ENCODE measurements at places on chromosomes 1 and 21.
A peak's percentile ranks its signal among the peaks of the same experiment; 100 is the strongest.

DNA sequence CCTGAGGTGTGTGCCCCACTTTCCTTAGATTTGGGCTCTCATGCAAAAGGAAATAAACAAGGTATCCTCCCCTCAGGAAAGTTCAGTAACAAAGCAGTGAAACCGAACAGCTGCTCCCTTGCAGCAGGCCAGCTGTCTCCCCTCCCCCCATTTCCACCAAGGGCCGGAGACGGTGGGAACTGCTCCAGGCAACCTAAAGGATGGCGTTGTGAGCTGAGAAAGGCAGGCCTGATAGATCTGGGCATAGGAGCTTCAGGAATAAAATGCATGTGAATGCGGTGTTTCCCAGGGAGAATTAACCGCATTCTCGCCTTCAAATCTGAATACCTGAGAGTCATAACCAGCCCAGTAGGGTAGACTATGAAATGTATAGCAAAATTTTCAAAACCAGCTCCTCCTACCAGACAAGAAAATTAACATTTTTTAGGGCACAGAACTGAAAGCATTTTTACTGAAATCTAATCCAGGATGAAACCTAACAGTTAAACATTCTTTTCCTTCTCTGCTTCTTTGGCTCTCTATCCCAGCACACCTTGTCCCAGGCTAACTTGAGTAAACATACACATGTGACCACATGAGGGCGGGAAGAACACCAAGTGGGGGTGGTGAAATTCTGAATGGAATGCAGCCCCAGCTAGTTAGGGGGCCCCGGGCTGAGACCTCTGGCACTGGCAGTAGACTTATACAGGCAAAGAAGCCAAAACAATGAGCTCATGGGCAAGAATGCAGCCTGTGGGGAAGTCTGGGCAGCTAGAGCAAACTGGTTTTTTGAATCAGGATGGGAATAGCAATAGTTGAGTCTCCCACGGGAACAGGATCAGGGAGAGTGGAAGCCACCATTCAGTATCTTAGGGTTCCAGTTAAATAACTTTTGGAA, 11.5 kb downstream of the MCL1 start:
- DNase-seq = peak; percentile 52

DNA sequence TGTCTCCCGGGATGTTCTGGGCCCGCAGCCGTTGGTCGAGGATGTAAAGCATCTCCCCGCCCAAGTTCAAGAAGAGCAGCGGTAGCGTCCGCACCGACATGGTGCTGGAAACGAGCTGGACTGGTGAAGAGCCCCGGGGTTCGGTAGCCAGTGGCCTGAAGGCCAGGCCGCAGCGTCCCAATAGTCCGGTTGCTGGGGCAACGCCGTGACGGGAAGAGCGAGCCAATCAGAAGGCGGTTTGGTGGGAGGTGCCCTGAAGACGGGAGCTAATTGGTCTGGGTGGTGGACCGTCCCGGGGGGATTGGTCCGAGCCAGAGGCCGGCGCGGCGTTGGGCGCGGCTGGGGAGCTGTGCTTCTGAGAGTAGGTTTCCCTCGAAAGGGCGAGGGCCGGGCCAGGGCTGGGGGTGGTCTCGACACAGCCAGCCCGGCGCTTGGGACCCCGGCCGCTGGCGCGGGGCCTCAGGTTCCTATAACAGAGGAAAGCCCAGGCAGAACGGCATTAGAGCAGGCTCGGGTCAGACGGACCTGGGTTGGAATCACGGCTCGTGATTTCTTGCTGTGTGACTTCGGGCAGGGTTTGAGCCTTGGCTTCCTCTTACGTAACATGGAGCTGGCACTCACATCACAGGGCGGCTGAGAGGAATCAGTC, at the start of gene OSCP1:
Gene OSCP1, minus strand, starts transcription at position 182 of the 649 bp plus-strand sequence. Its CDS starts 82 bp downstream, at position 100.
- peak; percentile 70 for DNase-seq

DNA sequence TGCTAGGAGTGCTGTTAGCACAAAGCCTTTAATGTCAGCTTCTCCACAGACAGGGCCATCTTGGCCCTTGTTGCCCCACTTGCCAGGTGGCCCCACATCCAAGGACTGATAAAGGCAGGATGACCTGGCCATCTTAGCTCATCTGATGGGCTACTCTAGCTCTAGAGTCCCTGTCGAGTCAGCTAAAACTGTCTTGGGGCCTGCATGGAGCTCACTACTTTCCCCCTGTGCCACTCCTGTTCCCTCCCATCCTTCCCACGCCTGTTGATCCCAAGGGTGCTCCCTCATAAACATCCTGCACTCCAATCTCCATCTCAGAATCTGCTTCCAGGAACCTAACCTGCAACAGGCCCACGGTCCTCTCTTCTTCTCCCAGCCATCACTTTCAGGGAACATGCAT, 652 bp upstream of the GPX7 start:
- no peak for DNase-seq

DNA sequence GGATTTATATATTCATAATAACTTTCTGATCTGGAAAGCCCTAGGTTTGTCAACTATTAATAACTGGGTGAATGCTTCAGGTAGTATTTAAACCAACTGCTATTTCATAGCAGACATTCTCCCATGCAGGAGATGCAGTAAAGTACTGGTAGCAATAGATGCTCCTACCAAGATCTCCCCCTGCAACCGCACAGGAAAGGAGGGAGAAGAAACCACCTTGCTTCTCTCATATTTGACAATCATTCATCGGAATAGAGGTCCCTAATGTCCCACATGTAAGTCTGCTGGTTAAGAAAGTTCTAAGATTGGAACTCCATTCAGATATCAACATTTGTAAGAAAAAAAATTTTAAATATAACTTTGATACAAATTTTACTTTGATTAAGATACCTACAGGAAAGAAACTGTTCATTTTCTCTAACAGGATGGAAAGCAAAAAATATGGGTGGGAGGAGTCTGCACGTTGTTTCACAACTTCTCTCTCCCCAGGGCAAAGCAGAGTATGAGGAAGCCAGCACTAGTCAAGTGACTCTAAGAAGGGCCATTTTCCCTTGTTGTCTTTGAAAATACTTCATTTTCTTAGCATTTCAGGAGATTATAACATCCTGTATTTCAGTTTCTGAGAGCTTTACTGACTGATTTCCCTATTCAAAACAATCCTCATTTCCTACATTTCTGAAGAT, at the start of gene PYHIN1:
Gene PYHIN1, plus strand, starts transcription at position 498 of the 683 bp plus-strand sequence. CDS start 5,359 bp downstream, outside the sequence.
- no peak for DNase-seq

GRCh38 chr1:33875862-33876261, 12.0 kb downstream of the HMGB4 start:
- DNase-seq = no peak

- no peak for DNase-seq
Measured at GRCh38 chr1:63486629-63487028, 36.4 kb downstream of the ITGB3BP start.

DNA sequence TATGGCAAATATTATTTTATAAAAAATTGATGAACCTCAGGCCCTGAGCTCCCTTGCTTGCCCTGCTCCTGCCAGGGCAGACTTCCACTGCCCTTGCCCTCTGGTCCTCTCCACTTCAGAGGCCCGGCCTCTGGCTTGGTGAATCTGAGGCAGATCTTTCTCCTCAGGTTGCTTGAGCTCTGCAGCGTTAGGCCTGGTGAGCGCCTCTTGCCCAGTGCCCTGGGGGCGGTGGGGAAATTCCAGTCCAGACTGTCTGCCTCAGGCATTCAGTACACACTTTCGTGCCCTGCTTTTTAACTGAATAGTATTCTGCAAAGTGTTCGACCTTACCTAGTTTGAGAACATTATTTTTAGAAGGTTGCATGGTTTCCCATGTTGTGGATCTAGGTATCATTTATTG, 98.2 kb downstream of the PCBP3 start:
- no peak for DNase-seq

- DNase-seq = no peak
Measured at GRCh38 chr1:157403608-157404007, 148.7 kb downstream of the FCRL5 start.

DNA sequence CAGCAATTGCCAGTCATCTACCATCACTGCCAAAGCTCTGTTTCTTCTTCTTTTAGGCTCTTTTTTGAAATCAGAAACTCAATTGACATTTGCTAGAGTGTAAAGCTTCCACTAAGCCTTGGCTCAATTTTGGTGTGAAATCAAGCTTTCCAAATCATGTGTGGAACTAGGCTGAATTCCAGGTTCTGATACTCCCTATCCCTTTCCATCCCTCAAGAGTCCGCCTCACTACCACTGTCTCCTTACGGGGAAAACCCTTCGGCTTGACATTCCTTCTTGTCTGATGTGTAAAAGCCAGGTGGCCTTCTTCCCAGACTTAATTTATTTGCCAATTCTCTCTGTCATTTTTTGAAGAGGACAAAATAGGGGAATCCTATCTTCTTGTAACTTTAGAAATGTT, 47.2 kb upstream of the PRMT6 start:
- no peak for DNase-seq

GRCh38 chr1:221525749-221526148, 216.1 kb downstream of the DUSP10 start:
- DNase-seq = no peak

- no peak for DNase-seq
Measured at GRCh38 chr1:179875596-179876299, 1.9 kb downstream of the TOR1AIP2 start.

GRCh38 chr21:21213297-21213696, 215.1 kb downstream of the NCAM2 start:
- no peak for DNase-seq
